ENCODE measurements at places on chromosomes 11 and 22.
A peak's percentile ranks its signal among the peaks of the same experiment; 100 is the strongest.

GRCh38 chr22:42716649-42717127, 4.0 kb downstream of the A4GALT start:
- no peak for DNase-seq

GRCh38 chr22:27792452-27793161, 8.9 kb downstream of the MN1 start:
- DNase-seq: no peak

- DNase-seq: no peak
These were observed 29.3 kb downstream of the NAT10 start for GRCh38 chr11:34134765-34135164.

DNA sequence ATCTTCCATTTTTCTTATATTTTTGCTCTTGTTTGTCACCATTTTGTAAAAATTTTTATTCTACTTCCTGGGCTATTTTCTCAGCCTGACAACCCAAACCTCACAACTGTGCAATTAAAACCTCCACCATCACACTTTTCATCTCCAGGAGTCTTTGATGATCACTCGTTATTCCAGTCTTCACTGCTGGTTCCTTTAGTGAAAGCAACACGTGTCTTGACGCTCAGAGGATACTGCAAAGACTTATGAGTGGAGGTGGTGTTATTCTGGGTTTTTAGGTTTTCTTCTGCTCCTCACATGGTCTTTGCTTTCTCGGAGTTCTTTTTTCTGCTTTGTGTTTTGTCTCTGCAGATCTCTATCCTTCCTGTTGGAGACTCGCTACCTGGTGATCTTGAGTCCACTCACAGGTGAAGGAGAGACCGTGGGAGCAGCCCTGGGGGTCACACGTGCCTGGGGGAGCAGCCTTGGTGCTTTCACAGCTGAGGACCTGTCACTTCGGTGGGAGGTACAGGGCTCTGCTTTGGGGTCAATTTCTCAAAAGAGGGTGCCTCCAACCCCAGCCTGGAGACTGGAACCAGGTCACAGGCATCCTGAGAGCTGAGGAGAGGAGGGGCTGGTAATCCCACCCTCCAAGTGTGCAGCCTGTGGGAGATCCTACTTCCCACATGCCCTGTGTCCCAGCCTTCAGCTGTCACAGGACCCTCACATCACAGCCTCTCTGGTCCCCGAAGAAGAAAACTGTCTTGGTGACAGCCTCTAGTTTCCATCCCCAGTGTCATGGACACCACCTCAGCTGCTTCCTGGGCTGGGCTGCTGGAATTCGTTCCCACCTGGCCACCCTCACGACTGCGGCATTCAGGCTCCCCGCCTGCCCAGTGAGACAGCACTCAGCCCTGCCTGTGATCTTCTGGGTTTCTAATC, 11.0 kb downstream of the SULT4A1 start:
- no peak for DNase-seq

DNA sequence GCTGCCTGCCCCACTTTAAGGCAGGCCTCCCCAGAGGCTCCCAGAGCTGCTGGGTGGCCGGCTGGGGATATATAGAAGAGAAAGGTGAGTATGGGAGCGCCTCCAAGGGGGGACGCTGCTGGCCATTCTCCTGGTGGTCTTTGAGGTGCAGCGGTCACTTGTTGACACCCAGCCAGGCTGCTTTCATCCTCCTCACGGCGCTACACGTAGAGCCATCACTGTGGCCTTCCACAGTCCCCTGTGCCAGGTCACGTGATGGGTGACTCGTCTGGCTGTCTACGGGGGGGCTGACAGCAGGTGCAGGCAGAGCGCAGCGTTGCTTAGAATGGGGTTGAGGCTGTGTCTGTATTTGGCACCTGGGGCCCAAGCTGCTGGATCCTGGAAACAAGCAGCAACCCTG, 1.9 kb downstream of the ACR start:
- peak; percentile 18 for DNase-seq

DNA sequence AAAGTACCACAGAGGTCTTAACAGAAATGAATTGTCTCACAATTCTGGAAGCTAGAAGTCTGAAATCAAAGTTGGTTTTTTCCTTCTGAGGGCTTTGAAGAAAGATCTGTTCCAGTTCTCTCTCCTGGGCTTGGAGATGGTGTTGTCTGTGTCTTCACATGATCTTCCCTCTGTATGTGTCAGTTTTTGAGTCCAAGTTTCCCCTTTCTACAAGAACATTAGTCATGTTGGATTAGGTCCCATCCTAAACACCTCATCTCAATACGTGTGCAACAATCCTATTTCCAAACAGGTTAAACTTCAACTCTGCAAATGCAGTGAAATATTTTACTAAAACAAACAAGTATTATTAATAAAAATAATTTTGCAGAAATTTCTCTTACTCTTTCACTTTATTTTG, 3.1 kb upstream of the PTS start:
- DNase-seq: no peak

GRCh38 chr11:6110011-6110410, 2.5 kb downstream of the OR56B4 start:
- no peak for DNase-seq

GRCh38 chr22:48687606-48688005, 1140.1 kb downstream of the BRD1 start:
- DNase-seq: no peak

- no peak for DNase-seq
These were observed 106.6 kb downstream of the EMSY start for GRCh38 chr11:76551400-76551799.

DNA sequence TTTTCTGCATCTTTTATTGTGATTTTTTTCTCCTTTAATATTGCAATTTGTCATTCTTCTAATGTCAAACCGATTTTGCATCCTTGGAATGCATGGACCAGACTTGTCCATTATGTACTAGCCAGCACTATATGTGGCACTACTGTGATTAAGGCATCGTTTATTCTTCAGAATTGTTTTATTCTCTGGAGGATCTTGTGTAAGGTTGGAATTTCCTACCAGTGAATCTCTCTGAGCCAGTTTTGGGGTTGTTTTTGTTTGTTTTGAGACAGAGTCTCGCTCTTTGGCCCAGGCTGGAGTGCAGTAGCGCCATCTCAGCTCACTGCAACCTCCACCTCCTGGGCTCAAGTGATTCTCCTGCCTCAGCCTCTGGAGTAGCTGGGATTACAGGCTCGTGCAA, 58.5 kb downstream of the IGLL5 start:
- no peak for DNase-seq

DNA sequence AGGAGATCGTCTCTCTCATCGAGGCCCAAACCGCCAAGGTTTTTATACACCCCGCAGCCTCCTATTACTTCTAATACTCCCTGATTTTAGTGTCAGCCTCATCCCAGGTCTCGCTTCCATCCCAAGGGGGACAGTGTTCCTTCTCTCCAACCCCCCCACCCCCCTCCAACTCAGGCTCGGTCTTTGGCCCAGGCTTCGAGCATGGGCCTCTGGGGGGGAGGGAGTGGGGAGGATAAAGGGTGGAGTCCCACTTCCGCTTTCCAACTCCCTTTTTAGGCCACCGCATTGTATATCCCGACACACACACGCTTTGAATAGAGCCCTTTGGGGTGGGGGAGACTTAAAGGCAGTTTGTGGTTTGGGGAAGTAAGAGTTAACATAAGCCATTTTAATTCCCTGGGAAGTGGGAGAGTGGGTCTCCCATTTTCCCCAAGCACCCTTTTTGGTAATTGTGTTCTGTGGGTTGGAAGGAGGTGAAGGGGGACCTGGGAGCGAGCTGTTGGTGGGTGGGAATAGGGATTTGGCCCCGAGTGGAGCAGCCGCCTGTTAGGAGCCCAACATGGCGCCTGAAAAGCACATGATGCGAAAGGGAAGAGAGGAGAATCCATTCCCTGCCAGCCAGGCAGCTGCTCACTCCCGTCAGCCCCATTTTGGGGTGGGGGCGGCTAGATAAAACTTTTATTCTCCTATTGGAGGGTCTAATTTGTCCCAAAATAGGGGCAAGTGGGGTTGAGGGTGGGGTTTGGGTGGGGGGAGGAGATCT, 844 bp downstream of the PCF11 start:
- DNase-seq: peak; percentile 3

- DNase-seq: no peak
These were observed 454 bp upstream of the OTUB1 start for GRCh38 chr11:63985812-63986155.

- DNase-seq: no peak
These were observed 42.2 kb upstream of the FBLN1 start for GRCh38 chr22:45460288-45461109.

- no peak for DNase-seq
These were observed 3.9 kb downstream of the JOSD1 start for GRCh38 chr22:38696606-38697424.

DNA sequence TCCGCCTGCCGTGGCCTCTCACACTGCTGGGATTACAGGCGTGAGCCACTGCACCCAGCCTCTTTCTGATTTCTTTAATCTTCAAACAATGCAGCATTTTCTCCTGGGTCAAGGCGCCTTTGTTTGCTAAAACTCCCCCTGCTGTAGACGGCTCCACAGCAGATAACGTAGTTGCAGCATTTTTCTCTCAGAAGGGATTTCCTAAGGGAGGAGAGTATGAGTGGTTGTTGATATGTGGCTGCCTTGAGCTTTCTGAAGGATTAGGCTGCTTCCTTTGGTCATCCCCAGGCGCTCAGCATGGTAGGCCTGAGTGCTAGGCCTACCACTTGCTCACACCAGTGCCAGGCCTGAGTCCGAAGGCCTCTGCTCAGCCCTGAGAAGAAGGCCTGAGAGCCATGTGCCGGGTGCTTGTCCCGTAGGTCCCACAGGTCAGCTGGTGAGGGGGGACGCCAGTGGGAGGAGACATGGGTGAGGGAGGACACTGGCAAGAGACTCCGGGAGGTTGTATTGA, 18.1 kb downstream of the SMARCB1 start:
- DNase-seq: no peak

GRCh38 chr11:36449561-36450096, 60.4 kb downstream of the TRAF6 start:
- no peak for DNase-seq

DNA sequence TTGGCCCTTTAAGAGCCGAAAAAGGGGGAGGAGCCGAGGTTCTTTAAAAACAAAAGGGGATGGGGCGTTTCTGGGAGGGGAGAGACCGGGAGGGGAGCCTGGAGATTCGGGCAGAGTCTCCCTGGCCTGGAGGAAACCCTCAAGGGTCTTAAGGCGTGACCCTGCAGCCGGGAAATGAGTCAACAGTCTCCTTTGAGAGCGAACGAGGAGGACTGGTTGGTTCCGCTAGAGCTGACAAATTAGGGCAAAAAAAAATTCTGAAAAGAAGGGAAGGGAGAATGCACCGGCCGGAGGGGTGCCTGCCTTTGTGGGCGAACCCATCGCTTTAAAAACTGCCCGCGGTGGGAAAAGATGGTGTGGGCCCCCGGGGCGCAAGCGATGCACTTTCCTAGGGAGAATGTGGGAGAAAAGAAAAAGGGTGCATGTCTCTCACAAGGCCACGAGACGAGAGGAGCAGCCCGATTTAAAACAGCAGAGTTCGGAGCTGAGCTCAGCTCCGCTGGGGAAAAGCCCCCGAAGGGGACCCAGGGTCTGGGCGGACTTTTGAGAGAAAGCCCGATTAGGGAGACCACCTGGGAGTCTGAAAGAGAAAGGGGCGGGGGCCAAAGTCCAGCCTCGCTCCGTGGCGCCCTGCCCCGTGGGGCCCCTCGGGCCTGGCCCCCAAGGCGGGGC, 874 bp downstream of the ZFTA start:
- no peak for DNase-seq

DNA sequence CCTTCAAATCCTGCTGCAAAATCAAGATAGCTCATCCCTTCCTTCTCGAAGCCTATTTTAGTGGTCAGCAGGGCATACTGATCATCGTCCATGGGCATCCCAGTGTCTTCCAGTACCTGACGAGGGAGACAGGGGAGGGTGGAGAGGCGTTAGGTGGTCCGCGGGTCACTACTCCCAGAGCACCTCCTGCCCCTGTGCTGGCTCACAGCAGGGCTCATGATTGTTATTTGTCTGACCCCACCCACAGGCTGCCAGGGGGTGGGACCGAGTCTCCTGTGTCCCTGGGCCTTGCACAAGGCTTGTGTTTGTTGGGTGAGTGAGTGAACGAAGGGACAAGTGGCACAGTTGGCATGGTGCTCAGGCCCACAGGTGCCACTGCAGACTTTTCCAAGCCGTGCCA, 177.0 kb downstream of the EFCAB6 start:
- DNase-seq: no peak

- DNase-seq: no peak
These were observed 177.2 kb downstream of the SHANK2 start for GRCh38 chr11:71075116-71075720.

- DNase-seq: no peak
These were observed 12.2 kb upstream of the MFNG start for GRCh38 chr22:37498289-37498909.

DNA sequence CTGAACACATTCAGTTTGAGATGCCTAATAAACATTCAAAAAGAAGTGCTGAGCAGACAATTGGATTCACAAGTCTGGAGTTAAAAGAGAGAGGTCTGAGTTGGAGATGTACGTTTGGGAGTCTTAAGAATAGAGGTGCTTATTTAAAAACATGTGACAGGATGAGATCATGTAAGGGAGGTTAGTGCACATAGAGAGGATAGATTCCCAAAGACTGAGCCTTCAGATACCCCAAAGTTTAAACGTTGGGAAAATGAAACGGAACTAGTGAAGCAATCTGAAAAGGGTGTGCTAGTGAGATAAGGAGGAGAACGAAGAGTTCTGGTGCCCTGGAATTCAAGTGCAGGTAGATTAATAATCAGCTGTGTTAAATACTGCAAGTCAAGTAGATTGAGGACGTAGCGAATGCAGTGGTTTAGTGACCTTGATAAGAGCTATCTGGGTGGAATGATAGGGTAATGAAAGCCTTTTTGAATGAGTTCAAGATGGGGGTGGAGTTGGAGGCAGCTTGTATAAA, 63.7 kb downstream of the HIPK3 start:
- DNase-seq: no peak

DNA sequence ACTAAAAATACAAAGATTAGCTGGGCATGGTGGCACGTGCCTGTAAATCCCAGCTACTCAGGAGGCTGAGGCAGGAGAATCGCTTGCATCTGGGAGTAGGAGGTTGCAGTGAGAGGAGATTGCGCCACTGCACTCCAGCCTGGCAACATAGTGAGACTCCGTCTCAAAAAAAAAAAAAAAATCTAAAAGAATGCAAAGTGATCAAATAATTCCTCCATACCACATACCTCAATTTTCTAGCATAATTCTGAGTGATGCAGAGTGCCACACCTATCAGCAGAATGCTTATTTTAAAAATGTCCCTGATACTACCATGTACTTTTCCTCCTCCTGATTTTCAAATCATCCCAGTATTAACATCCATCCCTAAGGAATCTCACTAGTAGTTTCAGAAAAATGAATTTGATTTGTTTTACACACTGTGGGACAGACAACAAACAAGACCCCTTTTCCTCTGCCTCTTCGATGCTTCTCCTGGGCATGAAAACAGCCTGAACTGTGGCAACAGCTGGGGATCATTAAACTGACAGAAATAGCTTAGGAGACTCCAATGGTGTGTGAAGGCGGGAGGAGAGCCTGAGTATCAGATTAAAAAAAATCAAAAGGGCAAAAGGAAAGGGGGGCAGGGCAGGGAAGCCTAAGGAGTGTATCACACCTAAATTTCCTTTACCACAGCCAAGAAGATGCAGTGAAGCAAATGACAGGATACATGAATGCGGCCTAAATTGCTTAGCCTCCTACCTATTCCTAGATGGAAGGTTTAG, 114.7 kb downstream of the SGSM3 start:
- DNase-seq: no peak

Measured in NCI-H2107 (cell line).